ENCODE measurements at places on chromosomes 7 and 10.

DNA sequence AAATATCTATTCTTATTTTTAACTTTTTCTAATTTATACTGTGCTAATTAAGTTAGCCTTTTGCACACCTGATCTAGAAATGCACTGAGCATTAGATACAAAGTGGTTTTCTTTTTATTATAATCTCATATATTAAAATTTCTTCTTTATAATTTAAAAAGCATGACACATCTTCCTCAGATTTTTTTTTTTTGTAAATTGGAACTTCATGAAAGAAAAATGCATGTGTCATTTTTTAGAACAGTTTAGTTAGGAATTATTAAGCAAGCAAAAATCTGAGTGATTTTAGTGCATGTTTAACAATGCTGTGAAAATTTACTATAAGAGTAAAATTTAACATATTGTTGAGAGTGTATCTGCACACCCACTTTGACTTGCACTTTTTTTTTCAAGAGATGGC, 367.9 kb downstream of the TFEC start:
- no peak for DNase-seq

DNA sequence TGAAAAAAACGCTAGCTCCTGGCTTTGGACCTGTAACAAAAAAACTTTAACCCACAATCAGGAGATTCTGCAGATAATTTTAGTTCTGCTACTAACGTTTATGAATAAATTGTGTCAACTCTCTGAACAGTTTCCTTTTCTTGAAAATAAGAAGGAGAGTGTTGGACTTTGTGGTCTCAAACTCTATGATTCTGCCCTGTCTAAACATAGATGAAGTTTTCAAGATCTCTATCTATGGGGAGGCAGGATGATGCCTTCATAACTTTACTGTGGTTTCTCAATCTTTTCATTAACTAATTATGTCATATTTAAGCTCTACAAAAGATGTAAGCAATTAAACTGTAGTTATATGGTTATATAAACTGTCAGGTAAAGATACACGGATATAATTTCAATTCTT, 162.0 kb downstream of the REEP3 start:
- DNase-seq: no peak

DNA sequence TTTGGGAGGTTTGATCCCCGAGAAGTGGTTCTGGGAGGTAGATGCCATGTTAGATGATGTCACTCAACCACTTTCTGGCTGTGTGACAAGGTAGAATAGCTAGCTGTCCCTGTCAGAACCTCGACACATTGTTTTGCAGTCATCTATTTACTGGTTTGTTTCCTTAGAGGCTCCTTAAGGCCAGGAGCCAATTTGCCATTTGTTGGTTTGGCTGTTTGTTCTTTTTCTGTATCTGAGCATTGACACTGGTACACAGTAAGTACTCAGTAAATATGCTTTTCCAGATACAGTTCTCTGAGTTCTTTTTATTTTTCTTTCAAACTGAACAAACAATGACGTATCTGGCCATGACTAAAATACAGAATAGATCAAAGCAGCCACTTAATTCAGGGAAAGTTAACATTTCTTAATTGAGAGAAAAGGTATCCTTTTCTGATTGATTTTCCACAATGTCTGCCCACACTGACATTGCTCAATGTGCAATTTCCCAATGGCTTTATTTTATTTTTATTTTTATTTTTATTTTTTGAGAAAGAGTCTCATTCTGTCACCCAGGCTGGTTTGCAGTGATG, 121.6 kb downstream of the SPAG6 start:
- no peak for DNase-seq

- no peak for DNase-seq
Measured at GRCh38 chr10:133608855-133609254, 17.7 kb downstream of the FRG2B start.

- DNase-seq: no peak
Measured at GRCh38 chr10:69731184-69731583, 70.5 kb upstream of the COL13A1 start.

GRCh38 chr7:37038706-37039105, 314.4 kb upstream of the AOAH start:
- no peak for DNase-seq

GRCh38 chr7:151566897-151567320, 47.2 kb upstream of the RHEB start:
- DNase-seq: no peak

DNA sequence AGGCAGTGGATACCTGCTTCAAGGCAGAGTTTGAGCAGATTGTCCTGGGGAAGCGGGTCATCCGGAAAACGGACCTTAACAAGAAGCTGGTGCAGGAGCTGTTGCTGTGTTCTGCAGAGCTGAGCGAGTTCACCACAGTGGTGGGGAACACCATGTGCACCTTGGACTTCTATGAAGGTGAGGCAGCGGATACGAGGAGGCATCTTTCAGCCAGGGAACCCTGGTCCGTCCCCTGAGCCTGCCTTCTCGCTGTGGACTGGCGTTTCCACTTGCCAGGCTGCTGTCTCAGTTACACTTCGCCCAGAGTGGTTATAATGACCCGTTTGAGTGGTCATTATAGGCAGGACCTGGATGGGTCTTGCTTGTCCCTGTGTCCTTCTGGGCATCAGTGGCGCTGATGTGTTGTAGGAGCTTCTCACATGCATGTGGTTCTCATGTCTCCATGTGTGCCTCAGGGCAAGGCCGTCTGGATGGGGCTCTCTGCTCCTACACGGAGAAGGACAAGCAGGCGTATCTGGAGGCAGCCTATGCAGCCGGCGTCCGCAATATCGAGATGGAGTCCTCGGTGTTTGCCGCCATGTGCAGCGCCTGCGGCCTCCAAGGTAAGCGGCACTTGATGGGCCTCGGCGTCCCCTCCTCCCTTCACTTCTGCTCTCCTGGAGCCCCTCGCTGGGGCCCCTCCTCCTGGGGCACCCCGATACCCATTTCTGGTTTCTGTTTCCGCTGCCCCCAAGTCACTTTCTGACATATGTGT, 18.0 kb downstream of the UPP1 start:
- no peak for DNase-seq
